ENCODE measurements at places on chromosomes 7 and 10.

- no peak for DNase-seq
Measured at GRCh38 chr7:120079704-120080103, 193.3 kb upstream of the KCND2 start.

GRCh38 chr10:110410329-110411046, 87.2 kb upstream of the DUSP5 start:
- DNase-seq, result no peak

- no peak for DNase-seq
Measured at GRCh38 chr10:103491729-103492364, 1.7 kb upstream of the NEURL1 start.

DNA sequence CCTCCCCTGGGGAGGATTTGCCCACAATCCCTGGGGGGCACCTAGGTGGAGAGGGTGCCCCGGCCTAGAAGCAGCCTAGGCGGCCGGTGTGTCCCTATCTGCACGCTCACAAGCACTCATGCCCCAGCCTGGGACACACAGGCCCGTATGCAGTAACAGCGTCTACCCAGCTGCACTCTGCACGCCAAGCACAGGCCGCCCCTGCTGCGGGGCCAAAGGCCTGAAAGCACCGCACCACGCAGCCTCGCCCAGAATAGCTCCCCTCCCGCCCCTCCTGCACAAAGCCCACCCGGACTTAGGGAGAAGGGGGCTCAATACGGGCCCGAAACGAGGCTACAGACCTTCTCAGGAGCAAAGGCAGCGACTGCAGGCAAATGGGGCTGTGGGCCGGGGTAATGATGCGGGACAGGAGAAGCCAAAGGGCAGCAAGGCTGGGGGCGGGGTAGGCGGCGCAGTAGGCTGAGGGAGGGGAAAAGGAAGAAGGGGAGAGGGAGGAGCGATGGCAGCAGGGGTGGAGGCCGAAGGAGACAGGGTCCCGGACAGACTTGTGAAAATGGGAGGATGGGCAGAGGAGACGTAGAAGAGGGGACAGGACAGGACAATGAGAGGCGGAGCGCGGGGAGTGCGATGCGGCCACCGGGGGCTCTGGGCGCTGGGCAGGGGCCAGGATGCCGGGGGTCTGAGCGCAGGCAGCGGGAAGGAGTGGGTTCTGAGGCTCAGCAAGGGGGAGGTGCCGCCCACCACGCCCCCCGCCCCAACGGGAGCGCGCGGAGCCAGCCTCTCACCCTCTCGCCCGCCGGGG, 544 bp downstream of the GPRIN2 start:
- DNase-seq, result no peak

- DNase-seq, result peak; percentile 1
Measured at GRCh38 chr10:60387531-60387930, 2.1 kb downstream of the ANK3 start.

- DNase-seq, result no peak
Measured at GRCh38 chr10:60732198-60732806, 46.0 kb upstream of the CDK1 start.

- no peak for DNase-seq
Measured at GRCh38 chr7:47419471-47419870, 162.4 kb downstream of the TNS3 start.

- DNase-seq, result no peak
Measured at GRCh38 chr10:126491476-126491875, 103.2 kb upstream of the ADAM12 start.

DNA sequence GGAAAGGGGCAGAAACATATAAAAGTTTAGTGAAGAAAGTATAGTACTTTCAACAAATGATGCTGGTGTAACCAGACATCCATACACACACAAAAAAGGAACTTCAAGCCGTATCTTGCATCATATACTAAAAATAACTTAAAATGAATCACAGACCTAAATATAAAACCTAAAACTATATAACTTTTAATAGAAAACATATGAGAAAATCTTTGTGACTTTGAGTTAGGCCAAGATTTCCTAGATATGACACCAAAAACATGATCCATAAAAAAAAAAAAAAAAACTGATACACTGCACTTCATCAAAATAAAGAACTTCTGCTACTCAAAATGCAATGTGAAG, 40.9 kb downstream of the NUDCD3 start:
- DNase-seq, result no peak

DNA sequence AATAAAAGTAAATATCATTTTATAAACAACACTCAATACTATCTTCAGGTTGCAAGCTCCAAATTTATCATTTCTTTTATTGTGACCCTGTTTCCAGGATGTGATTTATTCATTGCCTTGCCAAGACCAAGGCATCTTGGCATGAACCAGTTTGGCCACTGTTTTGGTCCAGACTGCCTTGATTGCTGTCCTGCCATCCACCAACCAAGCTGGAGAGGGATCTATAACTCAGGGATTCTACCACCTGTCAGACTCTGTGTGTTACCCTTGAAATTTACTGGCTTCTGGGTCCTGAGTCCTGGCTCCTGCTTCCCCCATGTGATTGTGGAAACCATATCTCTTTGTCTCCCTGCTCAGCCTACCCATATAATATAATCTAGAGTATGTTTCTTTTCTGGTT, 343.0 kb downstream of the GPAM start:
- DNase-seq, result no peak

DNA sequence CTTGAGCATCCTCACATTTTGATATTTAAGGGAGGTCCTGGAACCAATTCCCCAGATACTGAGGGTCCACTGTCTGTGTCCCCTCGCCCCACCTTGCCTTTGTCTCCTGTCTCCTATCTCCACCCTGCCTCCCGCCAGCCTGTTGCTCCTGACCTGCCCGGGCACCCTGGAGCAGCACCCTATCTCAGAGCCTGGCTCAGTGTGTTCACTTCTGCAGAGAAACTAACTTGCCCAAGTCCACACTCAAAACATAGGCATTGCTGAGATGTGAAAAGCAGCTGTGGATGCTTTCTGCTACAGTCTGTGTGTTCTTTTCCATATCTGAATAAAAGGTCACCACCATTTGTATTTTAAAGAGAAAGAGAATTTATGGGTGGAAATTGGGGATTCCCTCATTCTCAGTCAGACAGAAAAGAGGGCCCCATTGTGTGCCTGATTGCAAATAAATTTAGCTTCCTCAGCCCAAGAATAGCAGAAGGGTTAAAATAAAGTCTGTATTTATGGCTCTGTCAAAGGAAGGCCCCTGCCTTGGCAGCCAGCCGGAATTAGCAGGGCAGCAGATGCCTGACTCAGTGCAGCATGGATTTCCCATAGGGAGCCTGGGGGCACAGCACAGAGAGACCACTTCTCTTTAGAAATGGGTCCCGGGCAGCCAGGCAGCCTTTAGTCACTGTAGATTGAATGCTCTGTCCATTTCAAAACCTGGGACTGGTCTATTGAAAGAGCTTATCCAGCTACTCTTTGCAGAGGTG, 161.3 kb downstream of the EGFR start:
- no peak for DNase-seq

- DNase-seq, result no peak
Measured at GRCh38 chr7:31077484-31078362, 25.6 kb downstream of the ADCYAP1R1 start.

GRCh38 chr10:19653931-19654330, 162.3 kb upstream of the PLXDC2 start:
- DNase-seq, result no peak

DNA sequence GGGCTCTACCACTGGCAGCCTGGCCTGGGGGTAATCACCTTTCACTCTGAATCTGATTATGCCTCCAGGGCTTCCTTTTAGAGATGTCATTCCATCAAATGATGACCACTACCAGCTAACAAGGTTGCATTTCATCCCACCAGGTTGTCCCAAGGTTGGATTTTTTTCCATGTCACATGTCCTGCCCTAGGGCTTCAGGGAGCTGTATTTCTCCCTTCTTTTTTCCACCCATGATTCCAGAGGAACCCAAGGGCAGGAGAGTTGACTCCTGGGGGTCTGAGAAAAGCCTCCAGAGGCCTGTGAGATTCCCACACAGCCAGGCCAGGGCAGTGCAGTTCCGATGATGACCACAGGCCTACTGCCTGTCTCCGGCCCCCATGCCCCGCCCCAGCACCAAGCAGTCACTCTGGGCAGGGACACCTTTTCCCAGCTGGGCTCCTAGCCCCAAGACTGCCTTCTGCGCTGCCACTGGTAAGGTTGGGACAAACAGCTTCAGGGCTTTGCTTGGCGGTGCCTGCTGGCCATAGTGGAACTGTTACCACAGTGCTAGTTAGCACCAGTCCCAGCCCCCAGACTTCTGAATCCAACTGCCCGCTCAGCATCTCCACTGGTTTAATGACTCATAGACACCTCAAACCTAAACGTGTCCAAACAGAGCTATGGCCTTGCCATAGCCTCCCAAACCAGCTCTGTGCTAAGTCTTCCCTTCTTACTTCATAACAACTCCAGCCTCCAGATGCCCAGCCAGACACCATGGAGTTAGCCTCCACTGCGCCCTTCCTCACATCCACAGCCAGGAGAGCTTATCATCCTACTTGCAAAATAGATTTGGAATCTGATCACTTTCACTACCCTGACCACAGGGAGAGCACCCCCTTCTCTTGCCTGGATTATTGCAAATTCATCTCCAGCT, 133.7 kb downstream of the ARHGAP22 start:
- no peak for DNase-seq

GRCh38 chr7:37418381-37418780, 30.3 kb downstream of the ELMO1 start:
- no peak for DNase-seq

- no peak for DNase-seq
Measured at GRCh38 chr7:47759056-47759706, 177.3 kb upstream of the TNS3 start.

DNA sequence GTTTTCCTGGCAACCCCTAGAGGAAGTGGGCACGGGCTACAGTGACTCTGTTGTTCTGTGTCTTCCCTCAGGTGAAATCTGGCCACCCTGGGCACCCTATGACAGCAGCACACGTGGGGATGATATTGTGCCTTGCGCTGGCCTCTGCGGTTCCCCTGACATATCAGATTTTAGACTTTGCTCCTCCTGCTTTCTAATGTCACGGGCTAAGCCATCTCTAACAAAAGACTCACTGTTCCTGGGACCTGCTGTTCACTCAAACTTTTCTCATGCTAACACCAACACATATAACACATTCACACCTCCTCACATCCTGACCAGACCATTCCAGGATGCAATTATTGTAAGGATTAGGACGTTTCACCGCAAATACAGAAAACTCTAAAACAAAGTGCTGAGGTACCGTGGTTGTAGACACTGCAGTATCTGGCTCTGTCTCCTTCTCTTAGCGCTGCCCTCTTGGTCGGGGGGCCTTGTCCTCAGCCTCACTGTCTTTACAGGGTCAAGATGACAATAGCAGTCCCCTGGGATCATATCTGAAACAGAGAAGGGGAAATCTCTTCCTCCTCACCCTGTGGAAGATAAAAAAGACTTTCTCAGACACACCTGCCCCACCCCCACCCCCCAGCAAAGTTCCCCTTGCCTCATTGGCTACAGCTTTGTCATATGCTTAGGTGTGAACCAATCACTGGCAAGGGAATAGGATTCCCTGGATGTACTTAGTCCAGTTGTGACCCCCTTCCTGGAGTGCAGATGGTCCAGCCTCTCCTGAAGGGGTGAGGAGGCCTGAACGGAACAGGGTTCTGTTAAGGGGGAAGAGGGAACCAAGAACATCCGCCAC, 14.1 kb downstream of the CHN2 start:
- no peak for DNase-seq

- no peak for DNase-seq
Measured at GRCh38 chr7:43790834-43791233, 32.4 kb downstream of the BLVRA start.

DNA sequence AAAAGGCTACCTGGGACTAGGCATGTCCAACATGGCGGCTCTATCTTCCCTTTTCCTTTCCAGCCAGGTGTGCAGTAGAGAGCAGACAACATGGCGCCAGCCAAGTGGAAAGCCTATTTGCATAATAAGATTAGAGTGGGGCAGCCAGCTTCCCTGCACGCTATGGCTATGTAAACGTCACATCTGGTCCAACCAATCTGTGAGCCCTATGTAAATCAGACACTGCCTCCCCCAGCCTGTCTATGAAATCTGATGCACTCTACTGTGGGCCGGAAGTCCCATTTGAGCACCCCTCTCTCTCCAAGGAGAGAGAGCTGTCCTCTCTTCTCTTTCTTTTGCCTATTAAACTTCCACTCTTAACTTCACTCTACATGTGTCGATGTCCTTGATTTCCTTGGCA, 984.9 kb upstream of the AUTS2 start:
- no peak for DNase-seq

GRCh38 chr10:43110338-43111071, 27.7 kb upstream of the CSGALNACT2 start:
- DNase-seq, result no peak

DNA sequence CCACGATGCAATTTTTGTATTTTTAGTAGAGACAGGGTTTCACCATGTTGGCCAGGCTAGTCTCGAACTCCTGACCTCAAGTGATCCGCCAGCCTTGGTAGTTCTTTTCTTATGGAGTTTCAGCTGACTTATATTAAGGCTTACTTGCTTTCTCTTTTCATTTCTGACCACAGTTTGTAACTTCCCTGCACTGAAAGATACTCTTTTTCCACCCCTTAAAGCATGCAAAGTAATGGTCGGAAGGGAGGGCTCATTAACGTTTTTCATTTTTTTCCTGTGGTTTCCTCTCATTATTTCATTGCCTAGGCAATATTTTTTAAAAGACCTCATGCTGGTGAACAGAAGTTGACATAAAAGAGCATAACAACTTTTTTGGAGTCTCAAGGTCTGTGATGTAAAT, 27.0 kb downstream of the ADRB1 start:
- no peak for DNase-seq

GRCh38 chr10:28892818-28893547, 215.7 kb downstream of the BAMBI start:
- DNase-seq, result no peak

DNA sequence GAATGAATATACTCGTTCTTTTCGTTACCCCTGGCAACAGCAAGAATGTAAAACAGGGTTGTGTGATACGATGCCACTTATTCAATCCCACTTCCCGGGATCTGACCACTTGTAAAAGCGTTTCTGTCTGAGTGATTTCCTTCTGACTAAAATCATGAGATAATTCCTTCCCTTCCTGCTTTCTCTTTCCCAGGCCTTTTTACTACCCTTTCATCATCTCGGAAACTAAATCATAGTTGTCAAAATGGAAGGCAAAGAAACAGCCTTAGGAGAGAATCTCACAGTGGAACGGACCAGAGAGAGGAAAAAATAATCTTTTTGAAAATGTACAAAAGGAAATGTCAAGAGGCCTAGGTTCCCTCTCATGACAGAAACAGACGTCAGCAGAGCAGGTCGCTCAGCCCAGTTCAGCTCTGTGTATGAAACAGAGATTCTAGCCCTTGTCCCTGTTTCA, 29.8 kb downstream of the DIP2C start:
- DNase-seq, result no peak

All from NCI-H1930 (cell line).